ENCODE measurements at places on chromosomes 5 and 9.

DNA sequence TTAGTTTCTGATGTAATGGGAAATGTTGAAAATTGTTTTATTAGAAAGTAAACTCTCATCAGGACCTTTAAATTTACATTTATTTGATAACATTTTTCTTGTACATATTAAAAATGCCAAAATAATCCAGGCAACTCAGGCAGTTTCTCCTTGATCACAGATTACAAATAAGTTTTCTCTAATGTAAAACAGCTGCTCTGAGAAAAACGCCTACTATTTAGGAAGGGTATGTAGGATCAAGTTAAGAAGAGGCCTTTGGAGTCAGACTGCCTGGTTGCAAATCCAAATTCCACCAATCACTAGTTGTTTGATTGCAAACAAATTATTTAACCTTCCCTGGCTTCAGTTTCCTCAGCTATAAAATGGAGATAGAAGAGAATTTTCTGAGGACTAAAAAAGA, 610.8 kb downstream of the PDE4D start:
- DNase-seq = no peak

DNA sequence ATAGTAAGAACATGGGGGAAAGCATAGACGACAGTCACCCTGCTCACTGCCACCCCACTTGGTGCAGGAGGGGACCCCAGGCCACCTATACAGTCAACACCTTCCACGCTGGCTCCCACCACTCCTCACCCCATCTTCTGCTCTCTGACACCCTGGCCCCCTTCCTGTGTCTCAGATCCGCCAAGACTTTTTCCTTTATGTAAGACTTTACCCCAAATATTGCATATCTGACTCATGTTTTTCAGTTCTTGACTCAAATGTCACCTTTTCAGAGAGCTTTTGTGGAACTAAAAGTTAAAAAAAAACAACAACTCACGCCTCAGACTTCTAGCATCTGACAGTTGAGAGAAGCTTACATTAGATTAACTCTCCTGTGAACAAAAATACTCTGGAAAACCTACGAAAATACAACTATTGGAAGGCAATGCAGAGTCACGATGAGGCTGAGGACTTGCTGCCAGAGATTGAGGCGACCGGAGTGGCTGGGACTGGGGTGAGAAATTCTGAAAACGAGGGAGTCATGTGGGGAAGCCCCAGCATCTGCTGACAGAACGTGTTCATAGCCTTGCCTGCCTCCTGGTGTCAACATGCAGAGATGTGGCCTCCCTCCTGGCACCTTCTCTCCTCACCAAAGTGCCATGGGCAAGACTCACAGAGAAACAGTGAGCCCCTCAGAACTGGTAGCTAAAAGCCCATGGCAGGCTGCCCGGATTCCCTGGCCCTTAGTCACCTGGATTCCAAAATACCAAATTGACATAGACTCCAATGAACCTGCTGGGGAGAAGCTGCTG, 22.4 kb upstream of the FCN2 start:
- no peak for DNase-seq

- no peak for DNase-seq
Observed at GRCh38 chr9:11632691-11633090, 1019.9 kb upstream of the PTPRD start.

DNA sequence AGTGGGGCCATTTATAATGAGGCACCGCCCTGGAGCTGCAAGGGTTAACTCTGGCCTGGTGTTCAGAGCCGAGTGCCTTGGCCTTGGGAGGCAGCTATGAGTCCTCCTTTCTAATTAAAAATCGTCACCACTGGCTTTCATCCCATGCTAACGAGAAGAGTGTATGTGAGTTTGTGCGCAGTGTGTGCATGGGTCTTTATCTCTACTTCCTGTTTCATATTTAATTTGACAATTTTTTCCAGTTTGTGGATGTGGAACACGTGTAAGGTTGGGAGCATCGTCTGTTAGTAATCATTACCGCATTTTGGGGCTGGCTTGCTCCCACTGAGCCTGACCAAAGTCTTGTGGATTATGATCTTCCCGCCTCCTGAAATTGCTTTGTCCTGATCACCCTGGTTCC, 76.4 kb downstream of the NDFIP1 start:
- no peak for DNase-seq

DNA sequence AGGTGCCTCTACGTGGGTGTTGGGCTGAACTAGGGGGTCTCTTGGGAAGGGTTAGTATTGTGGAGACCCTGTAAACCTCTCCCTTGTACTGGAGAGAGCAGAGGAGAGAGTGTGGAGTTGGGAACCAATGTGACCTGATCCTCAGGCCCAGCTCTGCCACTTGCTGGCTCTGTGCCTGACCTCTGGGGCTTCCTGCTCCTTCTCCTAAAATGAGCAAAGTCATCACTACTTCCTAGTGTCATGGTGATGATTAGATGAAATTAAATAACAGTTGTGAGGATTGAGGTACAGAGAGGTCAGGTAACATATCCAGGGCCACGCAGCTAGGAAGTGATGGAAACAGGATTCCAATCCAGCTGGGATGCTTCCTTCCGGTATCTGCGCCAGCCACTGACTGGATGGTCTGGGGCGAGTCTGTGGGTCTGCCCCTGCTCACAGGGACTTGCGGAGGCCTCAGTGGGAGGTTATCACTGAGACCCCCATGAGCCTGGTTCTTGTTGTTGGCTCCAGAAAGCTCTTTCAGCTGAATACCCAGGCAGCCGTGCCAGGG, 9.2 kb downstream of the GALNT10 start:
- DNase-seq = no peak

DNA sequence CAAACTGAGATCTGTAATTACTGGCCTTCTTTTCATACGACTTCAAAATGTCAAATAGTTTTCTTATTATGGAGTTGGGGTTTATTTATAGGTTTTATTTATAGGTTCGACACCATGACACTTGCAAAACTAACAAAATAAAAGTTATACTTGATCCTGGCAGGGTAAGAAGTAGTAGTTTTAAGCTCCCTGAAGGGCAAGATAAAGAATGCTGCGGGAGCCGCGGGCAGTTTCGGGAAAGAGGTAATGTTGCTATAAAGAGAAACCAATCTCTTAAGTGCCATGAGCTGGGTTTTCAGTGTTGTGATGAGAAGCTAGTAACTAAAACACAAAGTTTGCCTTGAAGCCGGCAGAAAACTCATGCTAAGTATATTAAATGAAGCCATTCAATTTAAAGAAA, 24.8 kb downstream of the PTPN3 start:
- DNase-seq = no peak

DNA sequence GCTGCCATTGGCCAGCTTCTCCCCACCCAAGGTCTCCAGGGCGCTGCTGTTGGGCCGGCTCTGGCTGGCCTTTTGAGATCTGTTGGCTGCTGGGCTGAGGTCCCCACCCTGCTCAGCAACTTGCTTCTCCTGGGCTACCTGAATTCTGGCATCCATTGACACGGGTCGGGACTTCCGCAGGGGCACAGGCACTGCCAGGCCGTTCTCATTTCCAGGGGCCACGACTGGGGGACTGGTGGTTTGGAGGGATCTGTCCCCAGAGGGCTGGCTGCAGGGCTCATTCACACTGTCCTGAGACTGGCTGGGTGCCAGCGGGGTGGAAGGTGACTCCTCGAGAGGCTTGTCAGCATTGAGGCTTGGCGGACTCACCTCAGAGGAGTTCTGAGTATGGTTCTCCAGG, 87.1 kb upstream of the FBXW11 start:
- no peak for DNase-seq

GRCh38 chr5:2255915-2256690, 373.4 kb upstream of the IRX4 start:
- no peak for DNase-seq

DNA sequence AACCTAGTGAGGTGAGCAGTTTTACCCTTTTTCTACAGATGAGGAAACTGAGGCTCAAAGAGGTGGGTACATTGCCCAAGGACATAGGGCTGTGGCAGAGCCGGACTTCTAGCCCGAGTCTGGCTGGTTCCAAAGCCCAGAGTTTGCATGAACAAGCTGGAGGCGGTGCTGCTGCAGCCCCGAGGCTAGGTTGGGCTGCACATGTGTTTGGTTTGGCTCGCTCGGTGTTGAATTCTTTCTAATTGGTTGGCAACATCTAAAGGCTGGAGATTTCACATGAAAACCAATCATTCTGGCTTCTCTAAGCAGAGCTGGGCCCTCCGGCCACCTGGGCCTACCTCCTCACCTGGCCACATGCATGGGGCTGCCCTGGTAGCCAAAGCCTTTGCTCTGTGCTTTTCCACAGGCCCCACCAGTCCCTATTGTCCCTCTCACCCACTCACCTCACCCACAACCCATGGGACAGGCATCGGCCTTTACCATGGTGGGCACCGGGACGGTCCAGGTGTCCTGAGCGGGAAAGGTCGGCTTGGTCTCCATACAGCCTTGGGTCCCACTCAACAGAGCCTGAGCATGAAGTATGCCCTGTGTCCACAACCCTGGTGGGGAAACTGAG, 262.3 kb downstream of the NSG2 start:
- DNase-seq = no peak

GRCh38 chr9:87201351-87201751, 254.0 kb upstream of the GAS1 start:
- no peak for DNase-seq

DNA sequence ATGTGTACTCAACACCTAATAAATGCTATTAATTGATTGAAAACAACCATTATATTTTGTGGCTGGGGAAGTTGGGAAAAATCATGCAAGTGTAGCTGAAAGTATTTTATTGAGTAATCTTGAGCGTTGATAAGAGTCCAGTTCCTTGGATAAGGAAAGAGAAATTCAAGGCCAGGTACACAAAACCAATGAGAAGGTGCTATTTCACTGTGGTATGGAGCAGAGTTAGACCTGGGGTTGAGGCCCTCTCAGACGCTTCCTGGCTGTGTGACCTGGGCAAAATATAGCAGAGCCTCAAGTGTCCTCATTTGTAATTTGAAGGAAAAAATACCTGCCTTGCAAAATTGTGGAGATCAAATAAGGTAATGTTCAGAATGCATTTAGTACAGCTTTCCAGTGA, 50.1 kb downstream of the GALNT10 start:
- DNase-seq = no peak

GRCh38 chr9:112819635-112820496, 69.3 kb downstream of the SNX30 start:
- DNase-seq = peak; percentile 31

DNA sequence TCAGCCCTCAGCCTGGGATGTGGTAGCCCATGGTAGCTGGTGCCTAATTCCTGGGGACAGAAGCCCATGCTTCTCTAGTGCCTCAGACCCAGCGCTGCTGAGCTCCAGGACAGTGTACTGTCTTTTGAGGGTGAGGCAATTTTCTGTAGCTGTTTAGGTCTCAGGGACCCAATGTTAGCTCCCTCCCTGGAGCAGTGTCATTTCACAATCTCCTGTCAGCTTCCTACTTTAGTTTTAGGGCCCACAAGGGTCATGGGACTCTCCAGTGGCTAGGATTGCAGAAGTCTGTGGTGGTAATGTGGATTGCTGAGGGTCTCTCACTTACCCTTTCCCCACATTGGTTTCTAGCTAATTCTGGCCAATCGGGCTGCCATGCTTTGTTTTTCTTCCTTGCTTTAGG, 67.7 kb upstream of the CCL21 start:
- no peak for DNase-seq

Data from BJ (cell line).